Activated T-cell treated with anti-CD3 and anti-CD28 coated beads, Interleukin-2, amount 50 U/mL, for 72 hours (primary cell): ENCODE measurements at places on chromosomes 1 and 21. TPM values are rescaled to one million over a fixed set of nuclear protein-coding genes. Genes with fewer than 3 reads are reported as not detected.

- no peak for DNase-seq
These were observed 121.2 kb upstream of the KCNJ6 start for GRCh38 chr21:38037416-38037815.

- DNase-seq = no peak
These were observed 36.8 kb downstream of the CASZ1 start for GRCh38 chr1:10759413-10760200.

DNA sequence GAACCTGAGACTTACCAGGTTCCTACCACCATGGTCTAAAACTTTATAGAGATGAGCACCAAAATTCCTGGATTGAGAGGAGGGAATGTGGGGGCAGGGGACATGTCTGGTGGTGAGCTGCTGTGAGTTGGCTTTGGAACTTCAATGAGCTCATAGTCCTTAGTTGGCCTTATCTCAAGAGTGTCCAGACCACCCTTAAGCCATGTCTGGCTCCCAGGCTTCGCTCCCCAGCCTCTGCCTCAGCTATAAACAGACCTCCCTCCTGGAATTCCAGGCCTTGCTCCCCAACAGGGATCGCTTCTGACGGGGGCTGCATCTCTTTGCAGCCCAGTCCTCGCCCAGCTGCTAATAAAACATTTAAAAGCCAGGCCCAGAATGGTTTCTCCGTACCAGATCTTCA lies 19.5 kb downstream of the ATF3 start:
- no peak for DNase-seq

Gene BCAR3
- total RNA-seq = 3.1 TPM

GRCh38 chr1:192958871-192959270 lies 100.3 kb downstream of the UCHL5 start:
- DNase-seq = no peak
